ENCODE measurements at places on chromosomes 5 and 9. TPM values are rescaled to one million over a fixed set of nuclear protein-coding genes. Genes with fewer than 3 reads are reported as not detected.

GRCh38 chr5:155276231-155276630, 262.7 kb downstream of the KIF4B start:
- H3K4me1 ChIP-seq, result no peaks in the 10 kb centered on the region
- no peak overlapping the region for H3K27ac ChIP-seq
- no peak overlapping the region for H3K4me3 ChIP-seq
- H3K27me3 ChIP-seq, result no peaks in the 10 kb centered on the region

- no peak for DNase-seq
- no peaks in the 10 kb centered on the region for H3K27me3 ChIP-seq
Observed at GRCh38 chr9:87535817-87536539, 38.3 kb downstream of the DAPK1 start.

DNA sequence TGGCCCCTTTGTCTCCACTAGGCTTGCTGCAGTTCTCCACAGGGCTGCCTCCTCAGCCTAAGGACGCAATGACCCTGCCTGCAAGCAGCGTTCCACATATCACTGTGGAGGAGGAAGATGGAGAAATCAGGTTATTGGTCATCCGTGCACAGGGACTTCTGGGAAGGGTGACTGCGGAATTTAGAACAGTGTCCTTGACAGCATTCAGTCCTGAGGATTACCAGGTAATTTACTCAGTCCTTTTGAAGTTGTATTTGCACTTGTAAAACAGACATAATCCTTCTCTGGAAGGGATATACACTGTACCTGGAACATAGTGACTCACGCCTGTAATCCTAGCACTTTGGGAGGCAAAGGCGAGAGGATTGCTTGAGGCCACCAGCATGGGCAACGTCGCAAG, 116.6 kb downstream of the ADGRV1 start:
- no peaks in the 10 kb centered on the region for H3K4me1 ChIP-seq
- H3K4me3 ChIP-seq, result no peak overlapping the region
- no peak overlapping the region for H3K27ac ChIP-seq

GPRIN1 gene
- total RNA-seq, result 2.1 TPM

SLIT3 gene
- total RNA-seq, result 77.1 TPM

LMNB1 gene
- total RNA-seq, result 23.2 TPM

DAB2 gene
- total RNA-seq, result 162 TPM

SHISAL2B gene
- not detected for total RNA-seq
